Activated naive CD8-positive, alpha-beta T cell treated with anti-CD3 and anti-CD28 coated beads for 36 hours (primary cell): ENCODE measurements at places on chromosomes 2 and 18. TPM values are rescaled to one million over a fixed set of nuclear protein-coding genes. Genes with fewer than 3 reads are reported as not detected.

DNA sequence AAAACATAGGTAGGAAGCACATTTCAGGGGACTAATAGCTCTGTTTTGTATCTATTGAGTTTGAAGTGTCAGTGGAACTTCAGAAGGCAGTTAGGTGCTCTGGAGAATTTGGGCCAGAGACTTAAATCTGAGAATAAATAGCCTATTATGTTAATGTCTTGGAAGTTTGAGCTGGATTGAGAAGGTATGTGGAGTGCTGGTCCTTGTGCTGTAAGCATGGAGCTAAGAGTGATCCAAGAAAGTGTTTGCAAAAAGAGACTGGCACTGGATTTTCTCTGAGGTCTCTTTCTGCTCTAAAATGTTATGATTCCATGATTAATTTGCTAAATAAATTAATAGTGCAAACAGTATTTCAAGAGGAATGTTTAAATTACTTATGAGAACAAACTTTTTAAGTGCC, 63.3 kb downstream of the ICOS start:
- no peak for DNase-seq

DNA sequence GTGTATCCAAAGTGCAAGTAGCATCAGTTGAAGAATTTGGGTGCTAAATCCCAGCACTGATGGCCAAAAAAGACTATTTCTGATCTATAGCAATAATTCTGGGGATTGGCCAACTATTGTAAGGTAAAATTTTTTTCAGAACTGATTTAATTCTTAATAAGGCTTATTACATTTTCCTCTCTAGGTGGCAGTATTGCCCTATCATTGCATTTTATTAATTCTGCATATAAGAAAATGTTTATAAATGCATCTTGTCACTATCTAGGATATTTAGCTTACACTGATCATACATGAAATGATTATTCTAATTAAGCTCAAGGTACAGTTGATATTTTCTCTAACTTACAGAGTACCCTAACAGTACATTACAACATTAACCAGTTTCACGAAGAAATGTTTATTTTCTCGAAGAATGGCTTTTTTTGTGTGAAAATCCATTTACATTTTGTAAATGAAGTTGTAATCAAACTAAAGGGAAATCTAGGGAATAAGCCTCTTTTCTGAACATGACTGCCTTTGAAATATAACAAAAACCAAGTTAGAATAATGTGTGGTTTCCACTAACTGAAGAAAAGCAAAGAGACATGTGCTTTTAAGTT, 11.0 kb downstream of the TTN start:
- DNase-seq = no peak

Gene EN1
- not detected for total RNA-seq

Gene ERBB4
- not detected for total RNA-seq

DNA sequence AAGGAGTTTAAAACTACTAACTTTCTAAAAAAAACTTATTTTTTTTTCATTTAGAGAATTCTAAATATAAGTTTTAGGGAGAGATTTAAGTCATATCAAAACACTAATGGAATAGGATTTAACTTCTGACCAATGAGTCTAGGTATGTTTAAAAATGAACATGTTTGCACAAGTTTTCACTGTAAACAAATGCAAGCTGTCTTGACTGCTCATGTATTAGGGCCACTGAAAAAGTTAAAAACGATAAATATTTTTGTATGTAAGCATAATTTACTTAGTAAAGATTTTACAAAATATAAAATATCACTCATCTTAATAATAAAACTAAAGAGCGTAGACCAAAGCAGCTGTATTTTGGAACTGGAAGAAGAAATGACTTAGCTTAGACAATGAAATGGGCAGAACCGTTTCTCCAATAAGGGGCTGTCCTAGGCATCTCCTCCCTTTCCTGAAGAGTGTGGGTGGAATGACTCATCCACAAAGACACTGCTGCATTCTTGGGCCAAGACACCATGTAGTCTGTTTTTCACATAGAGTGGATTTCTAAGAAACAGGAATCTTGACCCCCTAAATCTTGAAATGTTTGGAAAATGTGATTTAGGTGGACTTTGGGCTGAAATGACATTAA, 118.8 kb downstream of the MEP1B start:
- no peak for DNase-seq

- DNase-seq = no peak
These were observed 293.7 kb upstream of the HDAC4 start for GRCh38 chr2:239694487-239694886.

- DNase-seq = no peak
These were observed 114.3 kb downstream of the LCLAT1 start for GRCh38 chr2:30561349-30561748.

Gene C18orf32
- total RNA-seq = 19.6 TPM

DNA sequence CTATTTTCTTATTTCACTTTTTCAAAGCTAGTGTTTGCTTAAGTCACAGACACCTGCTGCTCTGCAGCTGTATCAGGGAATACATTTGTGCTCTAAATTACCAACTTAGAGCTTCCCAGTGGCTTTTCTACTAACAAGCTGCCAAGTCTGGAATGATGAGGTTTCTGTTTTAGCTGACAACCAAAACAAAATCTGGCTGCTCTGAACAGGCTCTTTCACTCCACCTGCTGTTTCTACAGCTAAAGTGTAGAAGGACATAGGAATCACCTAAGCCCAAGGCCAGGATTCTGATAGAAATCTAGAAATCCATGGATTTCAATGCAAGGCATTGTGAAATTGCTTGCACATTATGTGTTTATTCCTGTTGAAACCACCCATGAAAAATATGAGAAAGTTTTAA, 201.2 kb downstream of the SUCLG1 start:
- DNase-seq = no peak
